ENCODE measurements at places on chromosomes 4 and X. TPM values are rescaled to one million over a fixed set of nuclear protein-coding genes. Genes with fewer than 3 reads are reported as not detected.

The TMSB15A gene
- total RNA-seq = 0.45 TPM

The CHRDL1 gene
- not detected for total RNA-seq

The MAPK10 gene
- not detected for total RNA-seq

The MAOA gene
- 14.8 TPM for total RNA-seq

The AWAT2 gene
- total RNA-seq = not detected

The CLDN2 gene
- not detected for total RNA-seq

The FAM47A gene
- not detected for total RNA-seq

All from activated CD4-positive, alpha-beta memory T cell treated with anti-CD3 and anti-CD28 coated beads for 36 hours (primary cell).